ENCODE measurements at places on chromosomes 3 and 15.

GRCh38 chr3:123374016-123374415, 74.9 kb downstream of the ADCY5 start:
- DNase-seq = no peak

- DNase-seq = no peak
These were observed 27.1 kb upstream of the VPS8 start for GRCh38 chr3:184784731-184785500.

DNA sequence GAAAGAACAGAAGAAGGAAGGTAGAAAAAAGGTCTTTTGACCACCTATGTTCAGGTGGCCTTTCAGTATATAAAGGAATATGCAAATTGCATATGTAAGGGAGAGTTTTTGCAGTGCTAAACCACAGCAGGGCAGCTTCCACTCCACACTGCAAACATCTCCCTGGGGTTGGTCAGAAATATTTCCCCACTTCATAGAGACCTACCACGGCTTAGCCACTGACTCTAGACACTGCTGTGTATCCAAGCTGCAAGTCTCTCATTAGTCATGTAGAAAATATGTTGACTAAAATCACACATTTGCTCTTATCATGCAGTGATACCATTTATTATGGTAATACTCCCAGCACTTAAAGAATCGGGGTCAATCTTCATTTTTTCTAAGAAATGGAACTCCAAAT, 214.9 kb upstream of the NR2F2 start:
- no peak for DNase-seq

GRCh38 chr3:98058244-98058960, 23.3 kb upstream of the GABRR3 start:
- DNase-seq = no peak

All from forelimb muscle (tissue), 1 donor.